ENCODE measurements at places on chromosomes 12 and 14.

DNA sequence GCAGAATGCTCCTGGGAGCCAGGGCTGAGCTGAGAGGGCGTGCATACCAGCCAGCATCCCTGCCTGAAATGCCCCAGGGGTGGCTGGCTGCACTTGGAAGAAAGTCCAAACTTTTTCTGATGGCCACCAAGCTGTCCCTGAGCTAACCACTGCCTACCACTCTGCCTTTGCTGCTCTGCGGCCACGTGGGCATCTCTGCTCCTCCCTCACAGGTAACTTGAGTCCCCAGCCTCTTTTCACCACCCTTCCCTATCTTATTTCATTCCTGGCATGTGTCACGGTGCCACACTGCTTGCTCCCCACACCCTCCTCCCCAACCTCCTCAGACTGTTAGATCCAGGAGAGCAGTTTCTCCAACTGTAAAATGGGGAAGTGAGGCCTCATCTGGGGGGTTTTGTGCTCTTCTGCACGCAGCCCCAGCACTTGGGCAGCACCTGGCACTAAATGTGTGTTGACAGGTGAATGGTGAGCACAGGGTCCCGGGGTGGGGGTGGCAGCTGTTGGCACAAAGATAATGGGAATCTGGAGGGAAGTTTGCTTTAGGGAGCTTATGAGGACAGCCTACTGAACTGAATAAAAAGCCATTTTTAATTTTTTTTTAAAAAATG lies 113.0 kb downstream of the GLT1D1 start:
- DNase-seq: no peak

GRCh38 chr12:39490500-39491282 lies 47.8 kb upstream of the KIF21A start:
- DNase-seq: no peak

- DNase-seq: no peak
Measured at GRCh38 chr12:74896186-74896585, 313.5 kb downstream of the KCNC2 start.

DNA sequence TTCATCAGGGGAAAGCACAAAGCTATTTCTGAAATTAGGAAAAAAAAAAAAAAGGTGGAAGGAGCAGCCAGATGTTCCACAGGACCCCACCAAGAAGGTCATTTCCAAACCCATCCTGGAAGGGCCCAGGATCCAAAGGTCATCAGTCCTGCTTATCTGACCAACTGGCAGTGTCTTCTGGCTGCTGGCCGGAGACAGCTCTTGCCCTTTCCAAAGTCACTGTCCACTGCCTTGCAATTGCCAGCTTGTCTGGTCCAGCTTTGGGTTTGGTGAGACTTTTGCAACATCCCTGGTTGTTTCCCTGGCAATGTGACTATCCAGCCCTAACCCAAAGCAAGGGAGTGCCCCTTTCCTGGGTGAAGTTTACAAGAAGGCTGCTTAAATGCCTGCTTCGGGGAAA lies 18.9 kb upstream of the HSPB8 start:
- DNase-seq: no peak

DNA sequence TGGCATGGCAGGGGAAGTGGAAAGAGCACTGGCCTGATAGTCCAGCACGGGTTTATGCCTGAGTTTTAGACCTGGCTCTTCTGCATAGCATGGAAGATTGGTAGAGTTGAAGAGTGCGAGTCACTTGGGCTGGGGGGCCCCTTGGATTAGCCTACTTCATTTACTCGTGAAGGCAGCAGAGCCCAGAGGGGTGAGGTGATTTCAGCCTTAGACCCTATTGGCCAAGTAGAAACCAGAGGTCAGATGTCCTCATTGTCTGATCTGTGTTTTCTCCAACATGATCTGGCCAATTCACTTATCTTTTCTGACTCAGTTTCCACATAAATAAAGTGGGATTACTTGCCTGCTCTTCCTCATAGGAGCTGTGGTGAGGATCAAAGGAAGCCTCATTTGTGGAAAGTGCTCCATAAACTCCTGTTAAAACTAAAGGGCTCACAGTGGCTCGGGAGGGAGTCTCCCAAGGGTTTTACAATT lies 1.9 kb downstream of the PLEKHG3 start:
- DNase-seq: no peak

GRCh38 chr12:46158501-46158900 lies 110.3 kb downstream of the SLC38A1 start:
- DNase-seq: no peak

- DNase-seq: no peak
Measured at GRCh38 chr14:63598807-63599206, 42.9 kb downstream of the WDR89 start.

- DNase-seq: no peak
Measured at GRCh38 chr14:24943024-24943423, 106.9 kb downstream of the STXBP6 start.

GRCh38 chr12:57475271-57476161 lies 4.2 kb downstream of the ARHGAP9 start:
- no peak for DNase-seq
